ENCODE measurements at places on chromosomes 1 and 21. TPM values are rescaled to one million over a fixed set of nuclear protein-coding genes. Genes with fewer than 3 reads are reported as not detected.

GRCh38 chr1:17895986-17896385 is 140.9 kb downstream of the ACTL8 start:
- H3K27ac ChIP-seq = no peak overlapping the region
- H3K36me3 ChIP-seq = no peaks in the 10 kb centered on the region
- no peak for DNase-seq
- H3K4me3 ChIP-seq = no peak overlapping the region

DNA sequence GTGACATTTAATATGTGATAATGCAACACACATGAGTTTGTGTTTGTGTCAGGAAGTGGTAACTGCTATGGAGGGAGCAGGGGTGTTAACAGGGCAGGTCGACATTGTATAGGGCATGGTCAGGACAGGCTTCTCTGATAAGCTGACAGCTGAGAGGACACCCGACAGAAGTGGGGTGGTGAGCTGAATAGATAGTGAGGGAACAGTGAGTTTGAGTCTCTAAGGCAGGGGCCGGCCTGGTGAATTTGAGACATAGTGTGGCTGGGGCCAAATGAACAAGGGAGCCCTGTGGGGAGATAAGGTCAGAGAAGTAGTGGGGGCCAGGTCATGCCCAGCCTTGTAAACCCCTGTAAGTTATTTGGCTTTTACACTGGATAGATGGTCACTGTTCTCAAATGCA is 217.4 kb upstream of the KIAA0040 start:
- no peak overlapping the region for H3K4me3 ChIP-seq
- H3K27ac ChIP-seq = no peak overlapping the region
- peaks cover 29% of the 10 kb centered on the region for H3K27me3 ChIP-seq

GRCh38 chr1:85818371-85818770 is 110.1 kb upstream of the ZNHIT6 start:
- peak; percentile 89 for DNase-seq
- peak overlapping the region; percentile 6 for H3K4me3 ChIP-seq
- peaks cover 53% of the 10 kb centered on the region for H3K4me1 ChIP-seq

GRCh38 chr1:94094469-94095111 is 26.4 kb downstream of the ABCA4 start:
- H3K4me3 ChIP-seq = no peak overlapping the region
- H3K4me1 ChIP-seq = no peaks in the 10 kb centered on the region
- H3K27ac ChIP-seq = no peak overlapping the region
- H3K36me3 ChIP-seq = no peaks in the 10 kb centered on the region
- no peaks in the 10 kb centered on the region for H3K27me3 ChIP-seq
- DNase-seq = no peak

GRCh38 chr1:180218806-180219765 is 11.0 kb upstream of the LHX4 start:
- H3K36me3 ChIP-seq = no peaks in the 10 kb centered on the region
- no peak overlapping the region for H3K4me3 ChIP-seq
- no peak overlapping the region for H3K27ac ChIP-seq
- H3K27me3 ChIP-seq = no peaks in the 10 kb centered on the region
- DNase-seq = no peak

SPRR2A gene
- not detected for total RNA-seq

All from PC-3 (cell line).